NCI-H187 treated with DMSO at 0.1 percent for 48 hours (cell line): ENCODE measurements at places on chromosomes 13 and 19.

- DNase-seq = no peak
Observed at GRCh38 chr13:50167224-50167947, 152.1 kb downstream of the KCNRG start.

DNA sequence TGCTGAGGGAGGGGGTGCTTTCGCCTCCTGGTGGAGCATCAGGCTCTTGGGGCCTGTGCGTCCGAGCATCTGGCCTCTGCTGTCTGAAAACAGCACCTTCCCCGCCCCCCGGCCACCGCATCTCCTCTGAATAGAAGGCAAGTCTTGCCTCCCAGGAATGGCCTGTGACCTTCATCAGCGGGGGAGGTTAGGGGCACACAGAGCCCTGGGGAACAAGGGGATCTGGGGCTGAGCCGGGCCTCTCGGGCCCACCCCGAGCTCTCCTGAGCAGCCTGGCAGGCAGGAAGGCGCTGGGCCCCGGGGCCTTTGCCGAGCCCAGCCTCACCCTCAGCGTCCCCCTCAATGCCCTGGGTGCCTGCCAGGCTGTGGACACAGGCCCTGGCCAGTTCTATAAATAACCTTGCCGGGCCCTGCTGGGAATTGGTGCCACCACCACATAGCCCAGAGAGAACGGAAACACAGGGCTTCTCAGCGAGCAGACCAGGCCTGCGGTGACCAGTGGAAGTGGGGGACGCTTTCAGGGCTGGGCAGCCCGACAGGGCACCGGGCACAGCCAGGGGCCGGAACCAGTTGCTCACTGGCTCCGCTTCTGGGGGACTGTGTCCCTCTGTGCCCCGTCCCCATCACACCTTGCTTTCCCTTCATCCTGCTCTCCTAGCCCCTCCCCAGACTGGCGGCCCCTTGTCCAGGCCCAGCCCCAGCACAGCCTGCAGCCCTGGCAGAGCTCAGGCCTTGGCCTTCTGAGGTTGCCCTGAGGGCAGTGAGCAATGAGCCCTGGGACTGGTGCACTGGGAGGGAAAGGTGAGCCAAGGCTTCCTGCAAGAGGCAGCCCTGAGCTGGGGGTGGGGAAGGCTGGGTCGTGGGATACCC is 9.5 kb downstream of the STK11 start:
- no peak for DNase-seq

DNA sequence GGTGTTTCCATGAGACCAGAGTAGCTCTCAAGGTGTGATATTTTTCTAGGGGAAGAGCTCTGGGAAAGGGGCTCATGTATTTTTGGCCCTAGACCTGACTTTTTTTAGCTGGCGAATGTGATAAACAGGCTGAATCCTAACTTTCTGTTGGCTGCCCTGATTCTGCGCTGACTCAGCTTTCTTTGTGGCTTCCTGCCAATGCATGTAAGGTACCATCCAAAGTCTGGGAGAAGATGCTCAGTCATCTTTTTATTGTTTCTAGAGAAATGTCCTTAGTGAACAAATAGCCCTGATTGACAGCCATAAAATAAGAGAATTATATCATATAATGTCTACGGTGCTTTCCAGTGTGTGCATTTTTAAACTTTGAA is 113.6 kb upstream of the MBNL2 start:
- no peak for DNase-seq

DNA sequence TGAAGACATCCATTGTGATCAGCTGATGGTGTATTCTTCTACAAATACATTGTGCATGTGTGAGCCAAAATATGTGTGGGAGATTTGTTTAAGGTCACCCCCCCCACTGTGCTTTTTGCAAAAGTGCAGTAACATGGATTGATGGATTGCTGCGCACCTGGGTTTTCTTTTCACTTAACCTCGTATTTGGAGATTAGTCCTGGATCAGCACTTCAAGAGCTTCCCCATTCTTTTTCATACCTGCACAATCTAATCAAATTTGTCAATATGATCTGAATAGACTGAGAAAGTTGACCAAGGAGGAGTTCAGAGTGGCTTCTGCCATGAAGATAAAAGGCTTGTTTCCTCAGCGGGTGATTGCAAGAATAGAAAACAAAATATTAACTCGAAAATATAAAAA is 23.7 kb downstream of the NAA16 start:
- DNase-seq = no peak

GRCh38 chr19:38701455-38702063 is 42.7 kb downstream of the CAPN12 start:
- DNase-seq = no peak

DNA sequence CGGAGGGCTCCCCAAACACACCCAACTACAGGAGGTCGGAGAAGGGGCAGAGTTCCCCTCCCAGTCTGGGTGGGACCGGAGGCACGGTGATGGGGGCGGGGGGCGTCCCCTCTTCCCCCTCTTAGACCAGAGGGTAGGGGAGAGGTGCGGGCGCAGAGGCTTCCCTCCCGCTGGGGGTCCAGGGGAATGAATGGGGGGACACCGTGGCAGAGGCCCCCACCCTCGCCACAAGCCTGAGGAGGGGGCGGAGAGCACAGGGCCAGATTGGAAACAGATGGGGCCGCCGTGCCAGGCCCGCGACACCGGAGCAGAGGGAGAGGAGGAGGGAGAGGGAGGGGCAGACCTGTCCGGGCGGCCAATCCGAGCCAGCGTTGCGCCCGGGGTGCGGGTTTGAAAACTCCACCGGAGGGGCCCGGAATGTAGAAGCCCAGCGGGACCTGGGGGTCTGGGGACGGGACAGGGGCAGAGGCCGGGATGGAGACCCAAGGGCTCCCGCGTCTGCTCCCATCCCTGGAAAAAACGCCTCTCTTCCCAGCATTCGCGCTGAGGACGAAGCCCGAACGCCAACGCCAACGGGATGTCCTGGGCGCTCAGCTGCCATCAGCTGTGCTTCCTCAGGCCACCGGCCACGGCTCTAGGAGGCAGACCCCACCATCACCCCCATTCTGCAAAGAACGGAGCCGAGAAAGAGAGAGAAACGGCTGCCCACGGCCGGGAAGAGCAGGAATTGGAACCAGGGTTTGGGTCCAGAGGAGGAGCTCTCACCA is 46.8 kb downstream of the PTPRS start:
- no peak for DNase-seq

- no peak for DNase-seq
Observed at GRCh38 chr19:50481351-50482149, 4.9 kb upstream of the GARIN5A start.

DNA sequence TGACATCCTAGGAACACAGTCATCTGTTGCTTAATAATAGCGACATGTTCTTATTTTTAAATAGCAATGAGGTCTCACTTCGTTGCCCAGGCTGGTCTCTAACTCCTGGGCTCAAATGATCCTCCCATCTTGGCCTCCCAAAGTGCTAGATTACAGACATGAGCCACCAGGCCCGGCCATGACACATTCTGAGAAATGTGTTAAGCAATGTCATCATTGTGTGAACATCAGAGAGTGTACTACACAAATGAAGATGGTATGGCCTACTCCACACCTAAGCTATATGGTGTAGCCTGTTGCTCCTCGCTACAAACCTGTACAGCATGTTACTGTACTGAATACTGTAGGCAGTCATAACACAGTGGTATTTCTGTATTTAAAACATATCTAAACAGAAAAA is 24.6 kb upstream of the GARRE1 start:
- DNase-seq = no peak
